Thymus (tissue), 14 donors: ENCODE measurements at places on chromosomes 4 and X.
A peak's percentile ranks its signal among the peaks of the same experiment; 100 is the strongest.

DNA sequence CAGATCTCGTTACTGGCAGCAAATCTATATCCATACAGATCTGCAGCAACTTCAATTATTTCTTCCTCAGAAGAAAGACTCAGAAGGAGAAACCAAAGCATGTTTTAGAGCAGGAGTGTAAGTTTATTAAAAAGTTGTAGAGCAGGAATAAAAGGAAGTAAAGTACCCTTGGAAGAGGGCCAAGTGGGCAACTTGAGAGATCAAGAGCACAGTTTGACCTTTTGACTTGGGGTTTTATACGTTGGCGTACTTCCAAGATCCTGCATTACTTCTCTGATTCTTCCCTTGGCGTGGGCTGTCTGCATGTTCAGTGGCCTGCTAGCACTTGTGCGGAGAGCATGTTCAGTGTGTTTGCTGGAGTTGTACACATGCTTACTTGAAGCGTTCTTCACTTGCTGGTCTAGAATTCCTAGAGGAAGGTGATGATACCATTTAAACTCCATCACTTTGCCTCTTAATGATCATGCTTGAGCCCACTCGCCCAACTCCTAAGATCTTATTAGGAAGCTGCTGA, 1114.7 kb upstream of the PABPC4L start:
- no peak for DNase-seq
- no peaks in the 10 kb centered on the region for H3K27me3 ChIP-seq
- H3K4me1 ChIP-seq: no peaks in the 10 kb centered on the region
- H3K36me3 ChIP-seq: no peaks in the 10 kb centered on the region

DNA sequence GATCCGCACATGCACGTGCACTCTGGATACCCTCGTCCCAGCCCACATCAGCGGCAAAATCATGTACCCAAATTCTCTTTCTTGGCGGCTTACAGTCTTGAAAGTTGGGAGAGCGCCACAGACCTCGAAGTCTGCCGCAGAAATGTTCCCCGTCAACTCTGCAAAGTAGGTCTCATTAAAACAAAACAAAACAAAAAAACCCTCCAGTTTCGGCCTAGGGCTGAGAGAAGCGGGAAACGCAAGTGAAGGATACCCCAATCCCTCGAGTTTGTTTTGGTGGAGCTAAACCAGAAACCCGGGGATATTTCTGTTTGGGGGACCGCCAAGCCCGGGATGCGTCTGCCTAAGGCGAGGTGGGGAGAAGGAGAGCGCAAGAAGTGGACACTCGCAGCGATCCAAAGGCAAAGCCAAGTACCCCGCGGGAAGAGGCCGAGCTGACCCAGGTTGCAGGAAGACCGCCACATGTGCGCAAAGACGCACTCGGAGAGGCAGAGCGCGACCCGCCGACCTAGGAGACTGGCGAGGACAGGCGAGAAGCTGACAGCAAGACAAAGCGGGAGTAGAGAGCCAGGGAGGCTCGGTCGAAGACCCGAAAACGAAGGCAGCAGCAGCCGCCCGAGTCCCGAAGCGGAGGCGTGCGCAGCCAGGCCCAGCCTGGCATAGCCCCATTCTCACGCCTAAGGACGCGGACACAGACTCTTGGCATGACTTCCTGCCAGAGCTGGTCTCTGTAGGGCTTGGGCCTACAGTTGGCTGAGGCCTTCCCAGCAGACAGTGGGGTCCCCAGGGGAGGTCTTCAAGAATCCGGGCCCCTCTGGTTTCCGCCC, 49.6 kb upstream of the BCOR start:
- peaks cover 85% of the 10 kb centered on the region for H3K27me3 ChIP-seq
- H3K36me3 ChIP-seq: no peaks in the 10 kb centered on the region
- peaks cover 75% of the 10 kb centered on the region for H3K4me1 ChIP-seq
- H3K27ac ChIP-seq: no peak overlapping the region

GRCh38 chrX:118637997-118638396, 89.4 kb upstream of the IL13RA1 start:
- no peak overlapping the region for H3K4me3 ChIP-seq
- H3K36me3 ChIP-seq: no peaks in the 10 kb centered on the region
- no peak overlapping the region for H3K27ac ChIP-seq
- H3K27me3 ChIP-seq: no peaks in the 10 kb centered on the region
- no peak for DNase-seq

- H3K27me3 ChIP-seq: no peaks in the 10 kb centered on the region
- H3K27ac ChIP-seq: no peak overlapping the region
- no peak for DNase-seq
- H3K4me3 ChIP-seq: no peak overlapping the region
- H3K36me3 ChIP-seq: no peaks in the 10 kb centered on the region
Measured at GRCh38 chr4:153809916-153810810, 21.3 kb upstream of the SFRP2 start.

DNA sequence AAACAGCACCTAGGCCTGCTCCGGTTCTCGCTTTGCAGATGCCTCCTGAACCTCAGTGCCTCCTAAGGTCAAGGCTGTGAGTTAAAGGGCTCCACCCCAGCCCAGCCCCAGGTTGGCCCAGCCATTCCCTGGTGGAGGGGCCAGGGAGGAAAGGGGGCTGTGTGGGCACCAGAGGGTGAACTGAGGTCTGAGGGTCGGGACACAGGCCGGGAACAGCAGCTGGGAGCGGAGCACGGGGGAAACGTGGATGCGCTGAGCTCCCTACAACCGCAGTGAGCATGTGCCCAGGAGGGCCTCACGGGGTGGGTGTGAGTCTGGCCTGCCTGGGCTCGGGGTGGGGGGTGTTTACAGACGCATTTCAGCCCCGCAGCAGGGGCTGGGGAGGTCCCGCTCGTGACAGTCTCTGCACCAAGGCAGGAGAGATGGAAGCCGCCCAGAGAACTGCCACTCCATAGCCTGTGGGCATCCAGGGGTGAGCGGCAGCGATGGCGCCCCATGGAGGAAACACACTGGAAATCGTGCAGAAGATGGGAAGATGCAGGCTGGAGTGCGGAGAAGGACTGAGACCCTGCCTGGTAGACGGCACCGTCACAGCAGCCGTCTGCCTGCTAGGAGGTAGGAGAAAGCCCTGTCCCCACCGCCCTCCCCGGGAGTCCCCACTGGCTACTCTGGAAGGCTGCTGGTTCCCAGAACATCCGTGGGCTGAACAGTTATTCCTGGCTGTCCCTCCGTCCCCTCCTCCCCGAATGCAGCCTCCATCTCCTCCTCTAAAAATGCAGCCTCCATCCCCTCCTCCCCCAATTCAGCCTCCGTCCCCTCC, 9.9 kb upstream of the SLC25A6 start:
- H3K27ac ChIP-seq: no peak overlapping the region
- no peak for DNase-seq
- no peaks in the 10 kb centered on the region for H3K27me3 ChIP-seq
- H3K36me3 ChIP-seq: peaks cover 62% of the 10 kb centered on the region
- no peaks in the 10 kb centered on the region for H3K4me1 ChIP-seq

GRCh38 chr4:20180509-20180908, 71.2 kb upstream of the SLIT2 start:
- H3K4me3 ChIP-seq: no peak overlapping the region
- no peaks in the 10 kb centered on the region for H3K27me3 ChIP-seq
- no peaks in the 10 kb centered on the region for H3K4me1 ChIP-seq

DNA sequence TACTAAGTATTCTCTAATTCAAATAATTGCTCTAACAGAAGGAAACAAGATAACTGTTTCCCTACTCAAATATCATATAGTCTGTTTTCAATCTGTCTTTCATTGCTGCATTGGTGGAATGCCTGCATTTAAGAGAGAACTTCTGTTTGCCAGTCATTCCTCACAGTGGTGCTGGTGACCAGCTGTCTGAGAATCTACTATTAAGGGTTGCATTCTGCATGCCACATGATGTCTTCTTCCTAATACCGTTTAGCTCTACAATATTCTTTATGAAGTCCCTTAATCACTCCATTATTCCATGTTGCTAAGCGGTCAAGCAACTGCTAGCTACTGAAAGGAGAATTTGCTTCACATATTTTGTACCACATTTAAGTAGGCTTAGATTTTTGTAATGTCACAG, 167.1 kb upstream of the CENPE start:
- H3K27ac ChIP-seq: no peak overlapping the region
- H3K4me3 ChIP-seq: no peak overlapping the region
- H3K36me3 ChIP-seq: no peaks in the 10 kb centered on the region
- no peaks in the 10 kb centered on the region for H3K4me1 ChIP-seq
- H3K27me3 ChIP-seq: no peaks in the 10 kb centered on the region
- no peak for DNase-seq

GRCh38 chr4:142126890-142127497, 490.6 kb downstream of the IL15 start:
- H3K4me3 ChIP-seq: no peak overlapping the region
- peak; percentile 33 for DNase-seq
- peaks cover 3% of the 10 kb centered on the region for H3K4me1 ChIP-seq
- H3K27ac ChIP-seq: no peak overlapping the region
- H3K27me3 ChIP-seq: no peaks in the 10 kb centered on the region
- no peaks in the 10 kb centered on the region for H3K36me3 ChIP-seq
